ENCODE measurements at places on chromosomes 13 and 19.

DNA sequence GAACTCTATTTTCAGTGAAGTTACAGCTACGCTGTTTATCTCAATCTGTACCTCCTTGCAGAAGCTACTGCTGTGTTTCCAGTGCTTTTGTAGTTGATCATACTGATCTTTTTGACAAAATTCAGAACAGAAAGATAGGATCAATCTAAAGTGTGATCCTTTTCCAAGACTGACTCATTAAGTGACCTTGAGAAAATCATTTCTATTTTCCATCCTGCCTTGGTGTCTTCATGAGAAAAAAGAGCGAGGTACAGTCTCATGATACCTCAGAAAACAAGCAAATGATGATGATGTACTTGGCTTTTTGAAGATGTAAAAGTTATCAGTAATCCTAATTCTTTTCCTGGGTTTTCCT lies 46.0 kb upstream of the GPR183 start:
- DNase-seq = no peak

DNA sequence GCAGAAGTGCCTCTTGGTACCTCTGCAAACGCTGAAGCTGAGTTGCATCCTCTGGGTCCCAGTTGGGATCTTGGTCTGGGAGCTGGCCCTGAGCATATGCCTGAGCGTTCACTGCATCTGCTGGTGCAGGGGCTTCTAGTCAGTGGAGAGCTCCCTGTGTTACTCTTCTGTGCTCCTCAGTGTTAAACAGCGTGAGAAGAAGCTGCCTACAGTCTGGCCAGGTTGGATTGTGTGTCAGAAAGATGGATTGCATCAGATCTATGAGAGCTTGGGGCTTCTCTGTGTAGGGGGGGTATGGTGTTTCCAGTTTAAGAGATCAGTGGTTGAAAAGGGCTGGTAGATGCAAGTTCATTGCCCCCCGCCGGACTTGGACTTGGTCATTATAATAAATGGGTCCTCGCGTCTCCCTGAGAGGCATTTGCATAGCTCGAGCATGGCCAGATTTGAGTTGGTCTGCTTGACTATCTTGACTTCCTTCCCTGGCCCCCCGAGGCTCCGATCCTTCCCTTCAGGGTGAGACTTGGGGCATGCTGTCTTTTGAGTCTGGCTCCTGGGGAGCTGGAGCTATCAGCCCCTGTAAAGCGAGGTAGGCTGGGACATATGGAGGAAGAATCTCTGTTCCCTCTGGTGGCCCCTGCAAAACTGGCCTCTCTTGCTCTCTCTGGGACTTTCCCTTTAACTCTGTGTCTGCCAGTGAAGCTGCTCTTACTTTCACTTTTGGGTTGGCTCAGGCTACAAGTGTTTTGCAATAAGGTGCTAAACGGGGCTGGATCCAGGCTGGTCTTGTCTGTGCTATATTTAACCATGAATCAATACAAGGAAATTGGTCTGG lies 52.9 kb downstream of the OR10H4 start:
- no peak for DNase-seq

- DNase-seq = no peak
Measured at GRCh38 chr19:10474962-10475451, 28.1 kb downstream of the KEAP1 start.

DNA sequence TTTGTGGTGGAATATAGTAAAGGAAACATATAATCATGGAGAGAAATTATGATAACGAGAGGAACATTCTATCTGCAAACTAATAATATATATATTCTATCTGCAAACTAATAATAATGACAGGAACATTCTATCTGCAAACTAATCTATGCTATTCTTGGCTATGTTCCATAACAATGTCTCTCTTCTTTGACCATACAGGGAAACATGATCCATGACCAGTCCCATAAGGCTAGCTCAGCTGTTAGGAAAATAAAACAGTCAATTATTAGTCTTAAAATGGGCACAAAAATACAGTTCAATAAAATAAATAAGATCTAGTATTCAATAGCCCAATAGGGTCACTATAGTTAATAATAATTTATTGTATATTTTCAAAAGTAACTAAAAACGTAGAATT lies 707.8 kb upstream of the PCDH20 start:
- no peak for DNase-seq

GRCh38 chr13:39616087-39616694 lies 13.2 kb upstream of the LHFPL6 start:
- DNase-seq = peak; percentile 20

GRCh38 chr13:103200118-103200885 lies 134.1 kb upstream of the SLC10A2 start:
- DNase-seq = no peak

GRCh38 chr13:35818633-35819067 lies 312.5 kb downstream of the DCLK1 start:
- DNase-seq = no peak

GRCh38 chr13:43133792-43134191 lies 110.4 kb downstream of the DNAJC15 start:
- DNase-seq = no peak

DNA sequence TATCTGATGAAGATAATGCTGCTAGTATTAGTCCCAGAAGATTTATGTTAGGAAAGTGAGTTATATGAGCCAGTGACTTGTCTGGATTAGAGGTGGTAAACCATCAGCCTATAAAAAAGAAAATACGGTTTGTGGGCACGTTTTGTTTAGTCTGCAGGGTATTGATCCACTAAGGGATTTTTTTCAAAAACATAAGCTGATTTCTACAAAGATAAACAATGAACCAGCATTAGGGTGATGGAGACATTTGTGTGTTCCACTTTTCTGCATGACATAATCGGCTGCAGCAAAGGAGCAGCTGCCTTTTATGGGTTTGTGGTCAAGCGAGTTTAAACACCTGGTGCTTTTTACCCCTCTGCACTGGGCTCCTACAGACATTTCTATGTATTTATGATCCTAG lies 836.4 kb upstream of the GPC6 start:
- no peak for DNase-seq

GRCh38 chr19:36267061-36267845 lies 52.3 kb downstream of the ZNF146 start:
- DNase-seq = no peak

GRCh38 chr13:104983601-104984000 lies 1551.9 kb downstream of the EFNB2 start:
- no peak for DNase-seq

DNA sequence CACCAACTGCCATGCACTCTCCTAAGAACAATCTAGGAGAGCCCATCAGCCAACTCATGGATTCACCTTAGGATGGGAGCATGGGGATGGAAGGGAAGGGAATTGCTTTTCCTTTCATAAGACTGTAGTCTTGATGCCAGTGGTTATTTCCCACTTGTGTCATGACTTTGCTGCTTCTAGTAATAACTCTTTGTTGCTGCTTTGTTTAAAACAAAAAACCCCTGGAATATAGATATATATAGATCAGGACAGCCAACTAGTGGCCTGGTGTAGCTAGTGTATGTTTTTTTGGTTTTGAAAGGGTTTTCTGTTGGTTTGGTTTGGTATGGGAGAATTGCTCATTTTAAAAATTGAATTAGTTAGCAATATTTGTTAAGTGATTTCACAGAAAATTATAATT lies 39.3 kb upstream of the KCTD4 start:
- no peak for DNase-seq

DNA sequence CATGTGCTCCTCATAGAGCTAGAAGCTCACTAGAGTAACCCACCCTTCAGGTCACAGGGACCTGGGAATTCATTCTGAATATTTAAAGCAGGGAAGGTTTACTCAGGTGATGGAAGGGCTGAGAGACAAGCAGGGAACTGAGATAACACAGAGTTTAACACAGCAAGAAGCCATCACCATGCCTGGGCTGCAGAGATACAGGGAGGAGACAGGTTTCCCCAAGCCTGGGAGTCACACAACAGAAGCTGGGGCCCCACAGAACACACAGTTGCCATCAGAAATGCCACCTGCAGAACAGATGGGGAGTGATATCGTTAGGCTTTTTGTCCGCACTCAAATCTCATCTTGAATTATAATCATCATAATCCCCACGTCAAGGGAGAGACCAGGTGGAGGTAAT lies 7.9 kb upstream of the CYSLTR2 start:
- DNase-seq = no peak

DNA sequence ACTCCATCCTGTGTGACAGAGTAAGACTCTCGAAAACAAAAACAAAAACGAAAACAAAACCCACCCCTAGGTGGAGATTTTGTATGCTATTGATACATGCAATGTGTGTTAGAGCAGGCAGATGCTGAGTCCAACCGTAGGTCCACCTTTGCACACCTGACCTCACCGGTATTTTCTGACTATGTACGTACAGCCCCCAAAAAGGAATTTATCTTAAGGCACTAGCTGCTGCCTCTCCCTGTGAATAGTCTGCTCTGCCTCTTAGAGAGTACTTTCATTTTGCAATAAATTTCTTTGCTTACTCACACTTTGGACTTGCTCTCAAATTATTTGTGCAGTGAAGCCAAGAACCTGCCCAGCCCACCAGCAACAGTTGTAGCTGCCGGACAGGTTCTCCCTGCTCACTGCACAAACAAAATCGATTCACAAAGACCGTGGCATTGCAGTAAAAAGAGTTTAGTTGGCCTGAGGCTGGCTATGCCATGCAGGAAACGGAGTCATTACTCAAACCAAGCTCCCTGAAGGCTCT lies 8.2 kb upstream of the ZNF77 start:
- DNase-seq = no peak

Measured in GM12891 (cell line).